ENCODE measurements at places on chromosomes 2 and 18. TPM values are rescaled to one million over a fixed set of nuclear protein-coding genes. Genes with fewer than 3 reads are reported as not detected.
A peak's percentile ranks its signal among the peaks of the same experiment; 100 is the strongest.

DNA sequence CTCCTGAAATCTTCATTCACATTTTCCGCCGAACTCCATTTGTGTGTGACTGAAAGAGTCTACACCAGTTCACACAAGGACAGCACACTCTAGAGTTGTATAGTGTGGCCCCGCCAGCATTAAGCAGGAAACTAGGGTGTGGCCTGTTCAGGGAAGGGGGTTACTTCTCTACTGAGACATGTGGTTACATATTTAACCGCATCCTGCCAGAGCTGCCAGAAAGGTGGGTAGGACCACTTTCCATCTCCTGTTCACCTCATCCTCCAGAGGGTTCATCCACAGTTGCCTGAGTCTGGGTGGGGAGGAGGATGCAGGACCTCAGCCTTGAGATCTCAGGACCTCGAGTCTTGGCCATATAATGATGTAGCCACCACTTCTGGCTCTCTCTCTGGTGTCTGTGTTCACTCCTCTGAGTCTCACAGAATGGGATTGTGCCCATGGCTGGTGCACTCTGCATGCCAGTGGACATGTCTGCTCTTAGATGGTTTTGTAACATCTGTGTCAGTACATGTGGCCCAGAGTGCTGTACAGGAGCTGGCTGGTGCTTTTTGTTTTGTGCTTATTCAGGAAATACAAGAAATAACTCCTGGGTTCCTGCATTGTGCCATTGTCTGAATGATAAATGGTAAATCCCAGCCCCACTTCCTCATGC is 7.7 kb upstream of the SP140L start:
- no peak for DNase-seq

DNA sequence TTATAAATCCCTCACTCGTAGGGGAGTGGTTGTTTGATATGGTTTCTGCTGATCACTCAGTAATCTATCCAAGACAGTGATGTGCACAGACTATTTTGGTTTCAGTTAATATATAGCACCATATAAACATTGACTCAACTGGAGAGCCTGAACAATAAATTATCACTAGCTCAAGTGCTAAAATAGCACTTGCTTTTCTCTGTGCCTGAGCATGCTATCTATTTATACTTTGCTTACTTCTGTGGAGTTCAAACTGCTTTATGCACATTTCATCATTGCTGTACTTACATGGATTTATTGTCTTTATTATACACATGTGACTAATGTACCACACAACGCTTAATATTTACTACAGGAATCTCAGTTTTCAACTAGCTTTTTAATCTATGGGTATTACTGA is 133.6 kb downstream of the BCL2 start:
- DNase-seq = no peak

The AP1S3 gene
- total RNA-seq = 0.24 TPM

- DNase-seq = no peak
Observed at GRCh38 chr2:73917696-73918207, 8.9 kb upstream of the DGUOK start.

The DDX1 gene
- total RNA-seq = 39.4 TPM

The VWA3B gene
- total RNA-seq = not detected

DNA sequence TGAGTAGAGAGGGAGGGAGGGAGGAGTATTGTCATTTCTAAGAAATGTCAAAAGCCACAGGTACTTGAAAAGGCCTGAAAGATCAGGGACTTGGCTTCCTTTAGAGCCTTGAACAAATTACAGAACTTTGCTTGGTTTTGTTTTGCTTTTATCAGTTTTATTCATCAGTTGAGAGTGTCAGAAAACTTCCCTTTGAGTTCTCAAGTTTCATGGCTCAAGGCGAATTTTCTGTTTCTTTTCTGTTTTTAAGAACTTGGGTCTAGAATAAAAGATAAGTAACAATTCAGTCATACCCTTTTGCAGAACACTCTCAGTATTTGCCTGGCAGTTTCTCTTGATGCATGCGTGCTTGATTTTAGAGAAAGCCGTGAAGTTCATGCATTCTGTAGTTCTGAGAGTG is 531.9 kb downstream of the PARD3B start:
- no peak for DNase-seq

- no peak for DNase-seq
Observed at GRCh38 chr2:133667085-133667484, 98.8 kb upstream of the NCKAP5 start.

GRCh38 chr2:96899413-96899741 is 29.5 kb upstream of the SEMA4C start:
- no peak for DNase-seq

The SIX3 gene
- not detected for total RNA-seq

DNA sequence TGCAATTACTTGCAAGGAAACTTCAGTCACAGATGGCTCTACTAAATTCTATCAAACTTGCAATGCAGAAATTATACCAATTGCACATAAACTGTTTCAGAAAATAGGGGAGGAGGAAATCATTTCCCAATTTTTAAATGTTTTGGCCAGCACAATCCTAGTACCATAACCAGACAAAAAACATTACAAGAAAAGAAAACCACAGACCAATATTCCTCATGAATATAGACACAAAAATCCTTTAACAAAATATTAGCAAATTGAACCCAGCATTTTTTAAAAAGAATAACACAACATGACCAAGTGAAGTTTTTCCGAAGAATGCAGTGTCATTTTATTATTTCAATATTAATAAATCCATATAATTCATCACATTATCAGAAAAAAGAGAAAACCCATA is 45.8 kb downstream of the INO80C start:
- DNase-seq = no peak

The TEKT4 gene
- not detected for total RNA-seq

GRCh38 chr2:129737660-129738527 is 241.6 kb upstream of the RAB6C start:
- DNase-seq = no peak

The FBXO15 gene
- total RNA-seq = 3.0 TPM

GRCh38 chr2:178428396-178428806 is 22.6 kb downstream of the PRKRA start:
- no peak for DNase-seq

DNA sequence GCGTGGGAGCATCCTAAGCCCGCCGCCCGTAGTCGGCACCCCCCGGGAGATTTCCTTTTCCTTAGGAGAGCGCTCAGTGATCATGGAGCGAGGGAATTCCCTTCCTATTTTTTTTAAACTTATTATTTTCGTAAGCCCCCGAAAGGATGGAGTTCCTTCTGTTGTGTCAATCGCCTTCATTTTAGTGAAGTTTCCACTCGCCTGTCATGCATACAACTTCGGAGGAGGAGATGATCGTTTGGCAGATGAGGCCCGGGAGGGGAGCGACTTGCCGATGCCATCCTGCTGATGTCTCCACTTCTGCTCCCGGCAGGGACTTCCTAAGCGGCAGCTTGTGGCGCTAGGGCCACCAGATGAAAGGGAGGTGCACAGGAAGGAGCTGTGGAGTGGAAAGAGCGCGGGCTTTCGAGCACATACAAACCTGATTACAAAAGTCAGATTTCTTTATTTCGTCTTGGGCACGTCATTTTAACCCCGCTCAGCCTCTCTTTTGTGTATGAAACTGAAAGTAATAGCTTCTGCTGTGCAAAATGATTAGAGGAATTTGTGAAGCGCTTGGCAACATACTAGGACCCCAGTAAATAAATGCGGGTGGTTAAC is at the start of gene ADGRF3:
Gene ADGRF3 (minus strand): TSS at position 336 of the 600 bp plus-strand sequence. CDS start 555 bp downstream, outside the sequence.
- DNase-seq = peak; percentile 74

GRCh38 chr2:36338827-36339145 is 16.8 kb upstream of the CRIM1 start:
- no peak for DNase-seq

- DNase-seq = no peak
Observed at GRCh38 chr18:30103881-30104280, 938.7 kb downstream of the DSC3 start.

GRCh38 chr2:153641046-153641445 is 162.5 kb upstream of the RPRM start:
- DNase-seq = no peak

The CFAP65 gene
- total RNA-seq = not detected

DNA sequence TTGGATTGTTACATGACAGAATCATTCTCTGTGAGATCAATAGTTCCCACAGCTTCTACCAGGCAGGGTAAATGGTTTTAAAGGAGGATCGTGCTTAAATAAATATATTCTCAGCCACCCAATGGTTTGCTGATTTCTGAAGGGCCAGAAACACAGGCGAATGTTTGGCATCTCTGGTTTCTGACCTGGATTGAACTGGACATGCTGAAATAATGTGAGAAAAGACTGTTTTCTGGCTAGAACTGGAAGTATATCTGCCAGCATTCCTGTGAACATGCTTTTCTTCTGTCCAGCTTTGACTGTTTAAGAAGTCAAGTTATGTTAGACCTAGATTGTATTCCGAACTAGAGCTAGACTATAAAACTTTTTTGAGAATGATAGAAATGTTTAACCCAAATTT is 77.1 kb upstream of the COL3A1 start:
- DNase-seq = no peak

The RAMP1 gene
- 25.3 TPM for total RNA-seq

DNA sequence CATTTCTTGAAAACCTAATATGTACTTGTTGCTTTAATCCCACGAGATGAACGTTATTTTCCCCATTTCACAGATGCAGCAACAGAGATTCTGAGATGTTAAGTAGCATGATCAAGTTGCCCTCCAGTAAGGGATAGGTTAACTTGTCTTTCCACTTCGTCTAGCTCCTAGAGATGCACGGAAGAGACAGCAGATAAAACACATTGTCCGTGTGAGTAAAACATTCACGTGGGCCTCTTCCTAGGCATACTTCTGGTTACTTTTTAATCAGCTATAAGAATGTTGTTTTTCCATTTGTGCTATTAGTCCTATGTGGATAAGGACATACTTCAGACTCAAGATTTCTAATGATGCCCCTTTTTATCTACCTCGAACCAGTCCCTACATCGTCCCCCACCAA is 1.2 kb upstream of the ARHGAP28 start:
- DNase-seq = no peak

DNA sequence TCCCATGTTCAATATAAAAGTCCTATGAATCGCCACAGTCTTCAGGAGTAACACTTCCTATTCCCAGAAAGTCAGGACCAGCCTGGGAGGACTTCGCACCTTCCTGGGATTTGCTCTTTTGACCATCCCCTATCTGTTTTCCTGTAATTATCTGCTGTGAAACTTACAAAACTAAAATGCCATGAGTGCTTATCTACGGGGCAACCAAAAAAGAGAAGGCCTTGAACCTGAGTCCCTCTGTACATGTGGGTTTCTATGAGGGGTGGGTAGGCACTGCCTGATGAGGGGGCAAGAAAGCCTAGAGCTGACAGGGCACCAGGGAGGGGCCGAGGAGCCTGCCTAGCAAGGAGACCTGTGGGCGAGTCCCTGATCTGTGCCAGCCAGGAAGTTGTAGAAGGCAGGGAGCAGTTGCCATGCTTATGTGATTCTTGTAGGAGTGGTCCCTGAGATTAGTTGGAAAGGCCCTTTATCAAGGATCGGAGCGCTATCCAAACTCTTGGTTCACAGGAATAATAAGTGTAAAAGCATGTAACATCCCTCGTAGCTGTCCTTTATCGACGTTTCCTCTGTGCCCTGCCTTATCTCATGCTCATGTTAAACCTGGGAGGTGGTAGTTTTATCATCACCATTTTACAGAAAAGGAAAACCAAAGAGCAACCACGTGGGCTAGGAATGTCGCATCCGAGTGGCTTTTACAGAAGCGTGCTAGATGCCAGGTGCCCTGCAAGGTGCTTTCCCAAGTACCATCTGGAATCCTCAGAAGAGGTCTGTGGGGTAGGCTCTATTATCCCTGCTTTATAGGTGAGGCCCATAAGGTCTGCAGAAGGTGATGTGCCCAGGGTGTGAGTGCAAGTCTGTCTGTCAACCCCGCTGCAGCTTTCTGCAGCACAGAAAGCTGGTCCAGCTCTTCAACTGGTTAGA is 111.8 kb downstream of the B3GNT2 start:
- DNase-seq = no peak

The NEU4 gene
- 2.3 TPM for total RNA-seq

The ANTXR1 gene
- 386 TPM for total RNA-seq

The MC2R gene
- total RNA-seq = 12.7 TPM

- peak; percentile 58 for DNase-seq
Observed at GRCh38 chr18:25503567-25504081, 151.7 kb upstream of the ZNF521 start.

- no peak for DNase-seq
Observed at GRCh38 chr2:165820296-165820695, 26.2 kb upstream of the GALNT3 start.

GRCh38 chr2:140270224-140270623 is 1490.0 kb upstream of the NXPH2 start:
- no peak for DNase-seq

The ANO7 gene
- 1.6 TPM for total RNA-seq

DNA sequence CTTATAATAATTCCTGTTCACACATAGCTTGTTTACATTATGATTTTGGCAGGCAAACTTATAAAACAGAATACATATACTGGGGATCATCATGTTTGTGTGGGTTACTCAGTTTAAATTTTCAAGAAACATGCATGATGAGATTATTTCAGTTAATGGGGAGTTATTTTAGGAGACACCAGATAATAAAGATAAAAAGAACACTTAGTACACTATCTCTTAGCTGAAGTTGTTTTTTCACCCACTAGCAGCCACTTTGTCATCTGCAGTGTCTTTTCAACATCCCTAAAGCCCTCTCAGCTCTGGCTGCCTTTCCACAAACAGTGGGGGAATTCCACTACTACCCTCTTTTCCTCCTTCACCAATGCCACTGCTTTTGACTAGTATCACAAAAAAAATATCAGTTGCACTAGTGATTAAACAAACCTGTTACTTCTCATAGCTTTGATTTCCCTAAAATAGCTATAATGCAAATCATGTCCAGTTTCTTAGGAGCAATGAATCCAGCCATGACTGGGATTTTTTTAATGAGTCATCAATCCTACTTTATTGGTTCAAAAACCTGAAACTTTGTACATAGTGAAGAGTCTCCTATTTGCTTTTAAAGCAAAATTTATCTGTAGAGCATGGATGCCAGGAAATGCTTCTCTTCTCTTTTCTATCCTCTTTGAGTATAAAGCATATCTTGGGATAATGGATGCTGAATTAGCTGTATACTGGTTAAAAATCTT is 156.7 kb upstream of the TFPI start:
- DNase-seq = no peak

The SCN7A gene
- total RNA-seq = 19.7 TPM

- DNase-seq = no peak
Observed at GRCh38 chr18:76458522-76459311, 36.3 kb downstream of the ZNF516 start.

DNA sequence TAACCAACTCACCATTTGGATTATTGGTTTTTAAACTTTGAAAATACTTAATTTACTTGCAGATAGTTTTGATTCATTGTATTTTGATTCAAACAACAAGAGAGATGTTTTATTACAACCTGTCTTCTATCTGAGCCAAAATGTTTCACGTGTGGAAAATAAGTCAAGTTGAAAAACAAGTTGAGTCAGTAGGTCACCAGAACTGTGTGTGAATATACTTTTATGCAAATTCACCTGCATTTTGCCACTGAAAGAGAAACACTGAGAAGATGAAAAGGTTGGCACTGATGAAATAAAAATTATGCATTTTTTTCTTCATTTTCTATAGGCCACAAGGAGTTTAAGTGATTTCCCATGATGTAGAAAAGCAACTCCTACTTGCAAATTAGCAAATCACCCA is 68.3 kb downstream of the ICOS start:
- no peak for DNase-seq

The HNMT gene
- total RNA-seq = 12.8 TPM

All from adrenal gland (tissue), 19 donors.